CD8-positive, alpha-beta memory T cell (primary cell): ENCODE measurements at places on chromosomes 3 and 15. TPM values are rescaled to one million over a fixed set of nuclear protein-coding genes. Genes with fewer than 3 reads are reported as not detected.

Gene TRIM59
- total RNA-seq: 31.4 TPM

Gene MME
- total RNA-seq: not detected

Gene NEDD4
- total RNA-seq: 9.7 TPM

Gene TMEM158
- 0.13 TPM for total RNA-seq

Gene INKA1
- 1.1 TPM for total RNA-seq

Gene IL5RA
- 0.73 TPM for total RNA-seq

Gene CATSPER2
- 1.1 TPM for total RNA-seq

Gene A4GNT
- total RNA-seq: not detected

Gene LRRC31
- not detected for total RNA-seq

Gene LRTM1
- total RNA-seq: not detected

Gene CEP152
- 19.7 TPM for total RNA-seq

Gene BCHE
- not detected for total RNA-seq

Gene PDCD6IP
- 163 TPM for total RNA-seq

Gene CCDC33
- total RNA-seq: not detected

Gene IRAK2
- 5.1 TPM for total RNA-seq

Gene C3orf49
- not detected for total RNA-seq

Gene ACTC1
- total RNA-seq: not detected

Gene SOX14
- not detected for total RNA-seq

Gene ASB14
- total RNA-seq: not detected

Gene SERINC4
- total RNA-seq: 0.26 TPM

Gene STRIT1
- not detected for total RNA-seq

Gene MESP1
- 5.6 TPM for total RNA-seq

Gene ECE2
- not detected for total RNA-seq

Gene IL17RD
- 0.04 TPM for total RNA-seq

Gene SCAMP5
- total RNA-seq: 1.1 TPM

Gene RYR3
- total RNA-seq: not detected
